ENCODE measurements at places on chromosomes 12 and 14.

DNA sequence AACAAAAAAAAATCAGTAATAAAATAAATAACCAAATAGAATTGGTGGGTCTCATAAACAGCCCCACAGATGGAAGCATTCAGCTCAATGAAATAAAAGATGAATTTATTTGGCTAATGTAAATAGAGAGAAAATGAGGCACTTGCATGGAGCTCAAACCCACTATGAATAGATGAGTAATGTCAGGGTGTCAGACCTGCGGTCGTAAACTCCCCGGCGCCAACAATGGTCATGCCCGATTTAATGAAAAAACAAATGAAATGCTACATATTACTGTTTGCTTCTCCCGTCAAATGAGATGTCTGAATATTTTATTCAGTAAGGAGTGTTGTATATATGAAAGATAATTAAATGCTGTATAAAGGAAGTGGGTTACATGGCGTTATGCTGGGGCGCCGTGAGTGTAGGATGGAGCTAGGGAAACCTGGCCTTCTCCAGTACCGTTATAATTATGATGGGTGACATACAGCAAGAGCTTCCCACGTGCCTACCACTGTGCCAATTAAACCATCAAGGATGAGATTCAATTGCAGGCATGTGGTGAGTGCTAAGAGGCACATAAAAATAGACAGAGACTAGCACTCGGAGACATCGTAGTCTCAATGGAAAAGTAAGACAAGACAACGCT lies 648.1 kb downstream of the BCL11B start:
- no peak for DNase-seq

DNA sequence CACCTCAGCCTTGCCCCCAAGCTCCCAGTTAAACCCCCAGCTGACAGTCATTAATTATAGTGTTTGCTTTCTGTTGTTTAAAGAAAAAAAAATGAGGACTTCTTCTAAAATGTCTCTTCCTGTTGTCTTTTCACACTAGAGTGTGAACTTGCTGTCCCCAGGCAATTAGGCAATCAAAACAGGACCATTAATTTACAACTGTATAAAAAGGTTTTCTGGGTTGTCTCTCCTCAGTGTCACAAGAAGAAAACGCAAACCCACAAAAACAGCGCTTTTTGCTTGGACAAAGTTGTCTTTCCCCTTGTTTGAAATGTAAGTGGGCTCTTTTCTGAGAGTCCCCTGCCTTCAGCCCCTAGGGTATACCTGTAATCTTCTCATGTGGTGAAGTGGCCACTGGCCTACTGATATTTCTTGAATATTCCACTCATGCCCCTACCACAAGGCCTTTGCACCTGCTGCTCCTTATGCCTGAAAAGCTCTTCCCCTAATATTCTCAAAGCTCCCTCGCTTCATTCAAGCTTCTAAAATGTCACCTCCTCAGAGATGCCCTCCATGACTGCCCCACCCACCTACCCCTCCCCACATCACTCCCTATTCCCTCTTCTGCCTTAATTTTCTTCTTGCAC lies 158.9 kb upstream of the PWP1 start:
- no peak for DNase-seq

- no peak for DNase-seq
Observed at GRCh38 chr14:28785096-28785952, 18.7 kb downstream of the FOXG1 start.

DNA sequence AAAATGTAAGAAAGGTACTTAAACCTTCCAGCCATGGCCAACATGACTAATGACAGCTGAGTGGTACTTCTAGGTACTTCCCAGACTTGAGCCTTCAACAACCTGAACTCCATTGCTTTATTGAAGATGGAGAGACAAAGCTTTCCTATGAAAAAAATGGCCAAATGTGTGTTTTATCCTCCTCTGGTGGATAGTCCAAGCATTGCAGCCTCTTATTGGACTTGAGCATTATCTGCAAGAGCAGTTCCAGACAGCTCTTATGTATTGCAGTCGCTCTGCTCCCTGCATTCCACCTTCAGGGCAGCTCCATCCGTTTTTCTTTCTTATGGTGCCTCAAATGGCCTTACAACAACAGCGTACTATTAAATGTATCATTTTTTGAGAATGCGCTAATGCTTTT lies 588.2 kb downstream of the NRXN3 start:
- DNase-seq, result no peak

GRCh38 chr12:15800278-15800677 lies 11.1 kb upstream of the EPS8 start:
- no peak for DNase-seq

DNA sequence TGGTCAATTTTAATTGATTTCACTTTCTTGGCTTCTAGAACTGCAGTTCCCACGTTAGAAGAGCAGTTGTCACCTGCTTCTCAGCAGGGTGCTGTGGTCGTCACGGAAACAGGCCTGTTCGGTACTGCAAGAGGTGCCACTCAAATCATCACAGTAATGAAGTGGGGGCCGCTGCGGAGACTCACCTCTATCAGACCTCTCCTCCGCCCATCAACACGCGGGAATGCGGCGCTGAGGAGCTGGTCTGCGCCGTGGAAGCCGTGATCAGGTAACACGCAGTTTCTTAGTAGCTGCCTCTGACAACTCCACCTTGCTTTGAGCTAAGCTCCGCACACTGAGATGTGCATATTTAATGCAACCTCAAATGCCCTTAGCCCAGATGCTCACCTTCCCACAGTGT lies 107.2 kb downstream of the UNC79 start:
- no peak for DNase-seq

- no peak for DNase-seq
Observed at GRCh38 chr12:123032736-123033391, 52.4 kb downstream of the ARL6IP4 start.

DNA sequence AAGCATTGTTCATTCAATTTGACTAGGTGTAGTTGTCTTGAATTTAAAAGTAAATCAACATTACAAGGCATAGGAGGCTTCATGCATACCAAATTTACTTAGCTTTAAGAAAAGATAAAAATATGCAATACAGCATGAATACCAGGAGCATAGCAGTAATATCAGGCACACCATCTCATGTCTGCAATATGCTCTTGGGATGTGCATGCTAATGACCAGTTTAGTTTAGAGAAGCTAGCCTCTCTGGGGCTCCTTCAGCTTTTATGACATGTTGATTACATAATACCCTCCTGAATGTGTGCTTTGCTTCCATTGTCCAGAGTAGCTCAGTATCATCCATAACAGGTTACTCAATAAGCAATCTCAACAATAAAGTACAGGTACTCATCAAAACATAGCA lies 497.2 kb downstream of the FLRT2 start:
- no peak for DNase-seq

DNA sequence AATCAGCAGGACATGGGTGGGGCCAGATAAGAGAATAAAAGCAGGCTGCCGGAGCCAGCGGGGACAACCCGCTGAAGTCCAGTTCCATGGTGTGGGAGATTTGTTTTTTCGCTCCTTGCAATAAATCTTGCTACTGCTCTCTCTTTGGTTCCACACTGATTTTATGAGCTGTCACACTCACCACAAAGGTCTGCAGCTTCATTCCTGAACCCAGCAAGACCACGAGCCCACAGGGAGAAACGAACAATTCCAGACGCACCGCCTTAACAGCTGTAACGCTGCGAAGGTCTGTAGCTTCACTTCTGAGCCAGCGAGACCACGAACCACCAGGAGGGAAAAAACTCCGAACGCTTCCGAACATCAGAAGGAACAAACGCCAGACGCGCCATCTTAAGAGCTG lies 2.8 kb upstream of the CNIH1 start:
- no peak for DNase-seq

- peak; percentile 82 for DNase-seq
Observed at GRCh38 chr12:77231501-77231918, 166.1 kb upstream of the E2F7 start.

GRCh38 chr12:116502989-116503496 lies 56.1 kb upstream of the MAP1LC3B2 start:
- DNase-seq, result no peak

- no peak for DNase-seq
Observed at GRCh38 chr12:72610854-72611358, 338.7 kb downstream of the TRHDE start.

- DNase-seq, result no peak
Observed at GRCh38 chr12:114685869-114686268, 1.9 kb upstream of the TBX3 start.

DNA sequence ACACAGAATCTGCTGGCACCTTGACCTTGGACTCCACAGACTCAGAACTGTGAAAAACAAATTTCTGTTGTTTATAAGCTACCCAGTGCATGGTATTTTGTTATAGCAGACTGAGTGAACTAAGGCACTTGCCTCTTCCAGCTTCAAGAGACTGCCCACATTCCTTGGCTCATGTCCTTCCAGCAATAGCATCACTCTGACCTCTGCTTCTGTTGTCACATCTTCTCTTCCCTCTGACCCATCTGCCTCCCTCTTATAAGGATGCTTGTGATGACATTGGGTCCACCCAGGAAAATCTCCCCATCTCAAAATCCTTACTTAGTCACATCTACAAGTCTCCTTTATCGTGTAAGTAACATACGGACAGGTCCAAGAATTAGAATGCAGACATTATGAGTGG lies 200.4 kb downstream of the PIK3C2G start:
- DNase-seq, result no peak

- DNase-seq, result no peak
Observed at GRCh38 chr14:94176808-94177207, 2.7 kb downstream of the PPP4R4 start.

- no peak for DNase-seq
Observed at GRCh38 chr12:43812926-43813325, 6.8 kb upstream of the TWF1 start.

DNA sequence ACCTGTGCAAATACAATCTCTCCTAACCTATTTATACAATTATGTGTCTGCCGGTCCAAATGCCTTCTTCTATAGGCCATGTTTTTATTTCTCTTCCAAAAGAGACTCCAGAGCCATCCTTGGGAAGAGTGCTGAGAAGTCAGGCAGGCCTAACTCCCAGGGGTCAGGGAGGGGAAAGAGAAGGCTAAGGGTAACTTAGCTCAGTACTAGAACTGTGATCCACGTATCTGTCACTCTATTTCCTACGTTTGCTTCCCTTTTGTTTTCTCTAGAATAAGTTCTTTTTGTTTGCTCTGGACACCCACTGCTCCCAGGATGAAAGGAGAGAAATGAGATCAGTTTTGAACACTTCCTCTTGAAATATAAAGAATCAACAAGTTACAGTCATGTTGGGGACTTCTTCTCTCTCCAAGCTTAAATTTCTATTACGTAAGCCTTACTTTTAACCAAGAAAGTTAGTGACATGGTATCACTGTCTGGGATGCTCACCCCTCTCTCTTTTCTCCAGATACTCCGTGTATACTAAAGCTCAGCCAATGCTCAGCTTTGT lies 79.2 kb downstream of the DAD1 start:
- DNase-seq, result no peak

DNA sequence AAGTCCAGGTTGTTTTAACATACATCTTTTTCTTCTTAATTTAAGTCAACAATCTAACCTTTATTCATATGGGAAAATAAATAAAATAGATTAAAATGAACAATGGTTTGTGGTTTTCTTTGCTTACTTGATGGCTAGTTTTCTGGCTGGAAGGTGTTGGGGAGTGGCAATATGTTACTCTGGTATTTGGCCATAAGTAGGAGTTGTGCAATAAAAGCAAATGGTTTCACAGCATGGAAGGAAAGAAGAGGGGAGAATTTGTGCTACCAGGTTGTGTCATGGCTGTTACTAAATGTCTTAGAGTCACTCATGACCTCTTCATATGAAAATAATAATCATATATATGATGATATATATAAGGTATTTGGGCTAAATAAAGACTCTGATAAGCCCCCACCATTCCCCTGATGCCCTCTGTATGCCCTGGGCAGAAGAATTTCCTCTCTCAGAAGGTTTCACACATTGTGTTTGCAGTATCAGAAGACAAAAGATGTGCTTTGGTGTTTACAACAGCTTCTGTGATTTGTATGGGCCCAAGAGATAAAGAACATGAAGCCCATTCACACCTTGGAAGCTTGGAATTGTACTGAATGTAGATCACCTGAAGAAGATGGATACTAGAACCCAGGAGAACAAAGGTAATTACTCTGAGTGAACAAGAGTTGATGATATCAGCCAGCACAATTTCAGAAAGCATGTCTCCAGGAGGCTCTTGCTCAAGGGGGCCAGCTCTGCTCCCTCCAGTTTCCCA lies 160.9 kb downstream of the ALG10B start:
- DNase-seq, result no peak

DNA sequence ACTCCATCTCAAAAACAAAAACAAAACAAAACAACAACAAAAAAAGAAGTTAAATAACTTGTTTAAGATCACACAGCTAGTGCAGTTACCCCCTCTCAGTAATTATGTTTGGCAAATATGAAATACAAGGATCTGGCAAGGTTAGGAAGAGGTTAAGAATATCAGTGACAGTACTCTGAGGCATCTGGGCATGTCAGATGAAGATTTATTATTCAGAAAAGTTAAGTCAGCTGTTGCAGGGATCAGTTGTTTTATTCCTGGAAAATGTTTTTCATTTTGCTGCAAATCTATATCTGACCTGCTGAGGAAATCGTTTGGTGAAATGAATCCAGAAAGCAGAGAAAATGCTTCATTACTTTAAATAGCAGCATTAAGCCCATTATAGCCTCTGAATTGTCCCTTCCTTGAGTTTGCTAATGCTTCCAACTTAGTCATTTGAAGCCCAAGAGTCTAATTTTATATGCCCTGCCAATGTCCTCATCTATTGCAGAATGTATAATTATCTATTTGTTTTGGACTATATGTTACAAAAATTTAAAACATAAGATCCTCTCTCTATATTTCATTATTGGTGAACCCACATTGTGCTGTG lies 8.1 kb downstream of the GPX2 start:
- no peak for DNase-seq

DNA sequence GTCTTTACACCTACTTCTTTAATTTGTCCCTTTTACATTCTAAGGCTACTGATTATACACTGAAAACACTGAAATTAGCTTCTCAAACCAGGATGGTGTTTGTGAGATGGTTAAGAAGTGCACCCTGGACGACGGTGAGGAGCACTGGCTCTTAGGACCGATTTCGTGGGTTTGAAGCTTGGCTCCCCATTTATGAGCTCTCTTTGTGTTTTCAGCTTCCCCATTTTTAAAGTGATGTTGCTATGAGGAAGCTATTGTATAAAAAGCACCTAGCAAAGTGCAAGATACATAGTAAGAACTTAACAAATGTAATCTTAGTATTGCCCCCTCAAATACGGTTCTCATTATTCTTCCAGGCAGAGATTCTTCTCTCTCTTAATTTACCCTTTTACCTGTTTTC lies 4.7 kb downstream of the NFYB start:
- DNase-seq, result no peak

DNA sequence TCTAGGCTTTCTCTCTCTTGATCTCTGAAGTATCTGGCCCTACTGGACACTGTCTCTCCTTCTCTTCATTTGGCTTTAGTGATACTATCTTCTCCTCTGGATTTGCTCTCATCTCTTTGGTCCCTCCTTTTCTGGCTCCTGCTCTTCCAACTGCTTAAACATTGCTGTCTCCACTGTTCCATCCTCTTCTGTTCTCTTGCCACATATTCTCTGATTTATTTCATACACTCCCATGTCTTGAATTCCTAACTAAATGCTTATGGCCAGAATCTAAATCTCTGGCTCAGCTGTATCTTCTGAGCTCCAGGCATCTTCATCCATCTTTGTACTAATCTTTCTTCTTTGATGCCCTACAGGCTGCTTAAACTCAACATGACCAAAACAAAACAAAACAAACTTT lies 25.5 kb upstream of the PCED1B start:
- DNase-seq, result no peak

- no peak for DNase-seq
Observed at GRCh38 chr12:123634142-123634561, 523 bp downstream of the GTF2H3 start.
